ENCODE measurements at places on chromosomes 2 and 18.

DNA sequence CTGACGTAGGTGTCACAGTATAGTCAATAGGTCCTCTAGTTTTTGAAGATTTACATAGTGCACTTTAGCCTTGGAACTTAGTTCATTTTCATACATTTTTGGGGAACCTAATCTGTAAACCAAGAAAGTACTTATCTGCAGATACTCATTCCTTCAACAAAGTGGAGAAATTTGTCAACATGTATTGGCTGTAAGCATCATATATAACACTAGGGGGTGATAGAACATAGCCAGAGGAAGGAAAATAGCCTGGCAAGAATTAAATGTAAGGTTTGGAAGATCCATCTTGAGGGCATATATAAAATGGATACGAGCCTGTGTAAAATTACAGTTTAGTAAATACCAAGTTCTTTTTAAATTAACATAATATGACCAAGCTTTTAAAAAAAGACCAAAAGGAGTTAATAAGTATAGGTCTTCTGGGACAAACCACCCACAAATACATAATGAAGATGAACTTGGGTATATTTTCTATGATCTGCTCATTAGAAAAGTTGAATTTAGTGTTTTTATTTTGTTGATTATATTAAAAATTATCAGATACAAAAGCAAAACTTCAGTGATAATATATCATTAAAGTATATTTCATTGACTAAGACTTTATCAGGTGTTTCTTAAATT, 18.2 kb downstream of the RPL37A start:
- no peak for DNase-seq

DNA sequence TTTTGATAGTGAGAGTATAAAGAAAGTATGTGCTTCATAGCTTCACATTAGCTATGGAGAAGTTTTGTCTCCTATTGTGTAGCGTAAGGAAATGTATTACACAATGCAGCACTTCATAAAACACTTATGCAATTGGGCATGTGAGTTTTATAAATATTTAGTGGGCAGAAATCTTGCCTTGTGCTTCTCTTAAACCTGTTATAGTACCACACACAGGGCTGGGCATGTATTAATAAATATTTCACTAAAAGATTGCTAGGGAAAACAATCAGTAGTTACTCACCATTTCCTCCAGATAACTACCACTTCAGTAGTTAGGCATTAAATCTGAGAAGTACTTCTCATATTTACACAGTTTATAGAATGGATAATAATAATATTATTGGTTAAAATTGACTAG, 1080.8 kb upstream of the PIK3C3 start:
- no peak for DNase-seq

- no peak for DNase-seq
These were observed 20.5 kb upstream of the KIF3C start for GRCh38 chr2:26002632-26003310.

GRCh38 chr18:35592298-35592697, 10.8 kb downstream of the GALNT1 start:
- DNase-seq, result no peak

DNA sequence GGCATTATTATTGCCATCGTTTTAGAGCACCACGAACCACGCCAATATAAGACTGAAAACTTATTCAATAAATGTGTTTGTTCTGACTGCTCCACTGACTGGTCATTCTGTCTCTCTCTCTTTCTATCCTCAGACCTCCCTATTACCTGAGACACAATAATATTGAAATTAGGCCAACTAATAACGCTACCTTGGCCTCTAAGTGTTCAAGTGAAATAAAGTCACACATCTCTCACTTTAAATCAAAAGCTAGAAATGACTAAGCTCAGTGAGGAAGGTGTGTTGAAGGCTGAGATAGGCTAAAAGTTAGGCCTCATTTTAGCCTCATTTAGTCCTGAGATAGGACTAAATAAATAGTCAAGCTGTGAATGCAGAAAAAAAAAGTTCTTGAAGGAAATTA, 38.8 kb downstream of the G6PC2 start:
- no peak for DNase-seq

- no peak for DNase-seq
These were observed 263.2 kb downstream of the CYP26B1 start for GRCh38 chr2:71884303-71885042.
